Liver (tissue), 10 donors: ENCODE measurements at places on chromosomes 1 and 21.

DNA sequence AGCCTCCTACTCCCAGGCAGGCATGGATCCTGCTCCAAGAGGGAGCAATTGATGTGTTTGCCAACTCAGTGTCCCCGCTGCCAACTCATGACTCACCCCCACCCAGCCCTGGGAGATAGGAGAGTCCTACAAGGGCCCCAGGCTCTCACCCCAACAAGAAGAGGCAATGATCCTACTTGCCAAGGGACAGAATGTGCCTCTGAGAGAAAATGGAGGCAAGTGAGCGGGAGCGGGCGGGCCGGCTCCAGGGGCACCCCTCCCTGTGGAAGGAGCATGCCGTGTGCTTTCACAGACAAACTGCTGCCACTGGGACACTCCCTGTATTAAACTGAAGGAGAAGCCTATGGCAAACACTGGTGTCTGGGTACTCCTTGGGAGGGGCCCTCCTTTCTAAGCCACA, 16.7 kb downstream of the PKP1 start:
- H3K4me3 ChIP-seq, result no peak overlapping the region
- no peak for DNase-seq
- H3K27ac ChIP-seq, result no peak overlapping the region
- no peaks in the 10 kb centered on the region for H3K27me3 ChIP-seq

DNA sequence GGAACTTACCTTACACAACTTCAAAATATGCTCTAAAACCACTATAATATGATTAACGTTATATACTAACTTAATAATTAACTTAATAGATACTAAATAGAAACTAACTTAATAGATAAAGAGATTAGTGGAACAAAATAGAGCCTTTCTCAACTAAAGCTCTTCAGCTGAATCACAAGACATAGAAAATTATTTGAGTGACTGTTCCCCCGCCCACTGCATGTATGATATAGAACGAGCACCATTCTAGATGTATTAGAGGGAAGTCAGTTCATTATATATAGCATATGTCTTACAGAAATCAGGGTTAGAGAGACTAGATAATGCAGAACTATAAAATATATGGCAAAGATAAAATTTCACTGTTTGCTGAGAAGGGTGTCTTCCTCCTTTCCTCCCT, 16.3 kb downstream of the LYPLAL1 start:
- H3K27ac ChIP-seq, result peak overlapping the region; percentile 84
- H3K4me1 ChIP-seq, result peaks cover 16% of the 10 kb centered on the region
- no peak overlapping the region for H3K4me3 ChIP-seq
- H3K27me3 ChIP-seq, result no peaks in the 10 kb centered on the region
- peaks cover 4% of the 10 kb centered on the region for H3K36me3 ChIP-seq

DNA sequence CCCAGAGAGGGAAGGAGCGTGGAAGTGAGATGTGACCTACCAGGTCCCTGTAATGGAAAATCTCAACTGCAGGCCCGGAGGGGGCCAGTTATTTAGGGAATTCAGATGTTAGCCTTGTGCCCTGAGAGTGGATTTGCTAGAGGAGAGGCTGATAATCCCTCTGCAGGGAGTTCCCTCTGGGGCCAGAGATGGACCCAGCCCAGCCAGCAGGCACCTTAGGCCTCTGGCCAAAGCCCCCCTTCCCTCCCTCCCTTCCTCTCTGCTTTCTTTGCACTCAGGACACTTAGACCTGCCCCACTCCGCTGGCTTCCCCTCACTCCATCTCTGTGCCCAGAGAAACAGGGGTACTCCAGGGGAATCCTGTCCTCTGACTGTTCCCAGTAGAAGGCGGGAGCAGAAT, 1.5 kb upstream of the ATP1A2 start:
- H3K27ac ChIP-seq, result no peak overlapping the region
- no peak overlapping the region for H3K4me3 ChIP-seq
- H3K4me1 ChIP-seq, result no peaks in the 10 kb centered on the region
- H3K27me3 ChIP-seq, result peaks cover 2% of the 10 kb centered on the region

DNA sequence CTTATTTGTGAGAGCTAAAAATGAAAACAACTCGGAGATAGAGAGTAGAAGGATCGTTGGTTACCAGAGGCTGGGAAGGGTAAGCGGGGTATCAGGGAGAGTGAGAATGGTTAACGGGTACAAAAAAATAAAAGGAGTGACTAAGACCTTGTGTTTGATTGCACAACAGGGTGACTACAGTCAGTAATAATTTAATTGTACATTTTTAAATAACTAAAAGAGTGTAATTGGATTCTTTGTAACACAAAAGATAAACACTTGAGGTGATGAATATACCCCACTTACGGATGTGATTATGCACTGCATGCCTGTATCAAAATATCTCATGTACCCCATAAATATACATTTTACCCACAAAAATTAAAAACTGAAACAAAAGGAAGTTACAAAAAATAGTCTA, 29.4 kb downstream of the FOXJ3 start:
- no peaks in the 10 kb centered on the region for H3K4me1 ChIP-seq
- no peak overlapping the region for H3K27ac ChIP-seq
- no peaks in the 10 kb centered on the region for H3K27me3 ChIP-seq

DNA sequence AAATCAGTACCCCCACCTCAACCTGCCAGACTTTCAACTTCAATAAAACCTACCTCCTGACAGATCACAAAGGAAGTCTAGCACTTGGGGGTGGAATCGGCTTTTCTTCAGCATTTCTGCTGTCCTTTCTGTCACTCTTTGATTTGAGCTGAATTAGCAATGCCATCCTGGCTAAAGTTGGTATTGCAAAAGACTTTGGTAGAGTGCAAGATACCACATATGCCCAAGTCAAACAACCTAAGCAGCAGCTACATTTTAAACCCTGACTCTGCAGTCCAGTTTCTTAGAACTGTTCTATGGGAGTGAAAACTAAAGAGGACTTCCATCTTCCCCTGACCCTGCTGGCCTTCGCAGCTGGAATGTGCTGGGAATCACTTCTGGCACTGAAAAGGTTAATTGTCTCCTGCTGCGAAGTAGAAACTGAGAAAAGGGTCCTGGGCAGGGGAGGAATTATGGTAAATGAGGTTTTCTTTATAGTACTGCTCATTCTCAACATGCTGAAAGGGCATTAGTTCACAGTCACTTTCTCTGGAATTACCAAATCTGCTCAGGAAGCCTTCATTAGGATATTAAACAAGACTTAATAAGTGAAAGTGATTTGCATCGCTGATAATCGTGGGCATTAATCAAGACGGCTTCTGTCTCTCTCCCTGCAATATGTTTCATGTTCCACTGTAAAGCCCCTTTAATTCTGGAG, 126.2 kb upstream of the SMYD2 start:
- no peaks in the 10 kb centered on the region for H3K36me3 ChIP-seq
- DNase-seq, result no peak
- no peak overlapping the region for H3K27ac ChIP-seq
- no peaks in the 10 kb centered on the region for H3K27me3 ChIP-seq
- peaks cover 4% of the 10 kb centered on the region for H3K4me1 ChIP-seq

DNA sequence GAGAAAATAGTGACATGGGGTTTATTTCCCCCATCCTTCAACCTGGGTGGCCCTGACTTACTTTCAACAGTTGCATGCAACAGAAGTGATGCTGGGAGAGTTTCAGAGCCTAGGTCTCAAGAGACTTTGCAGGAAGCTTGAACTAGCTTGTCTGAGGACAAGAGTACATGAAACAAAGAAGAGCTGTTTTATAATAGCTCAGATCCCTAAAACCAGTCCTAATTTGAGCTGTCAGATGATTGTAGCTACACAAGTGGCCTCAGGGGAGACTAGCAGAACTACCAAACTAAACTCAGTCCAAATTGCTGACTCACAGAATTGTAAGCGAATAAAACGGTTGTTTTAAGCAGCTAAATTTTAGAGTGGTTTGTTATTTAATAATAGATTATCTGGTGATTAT, 17.1 kb downstream of the RC3H1 start:
- no peak overlapping the region for H3K27ac ChIP-seq
- DNase-seq, result no peak
- no peaks in the 10 kb centered on the region for H3K36me3 ChIP-seq

DNA sequence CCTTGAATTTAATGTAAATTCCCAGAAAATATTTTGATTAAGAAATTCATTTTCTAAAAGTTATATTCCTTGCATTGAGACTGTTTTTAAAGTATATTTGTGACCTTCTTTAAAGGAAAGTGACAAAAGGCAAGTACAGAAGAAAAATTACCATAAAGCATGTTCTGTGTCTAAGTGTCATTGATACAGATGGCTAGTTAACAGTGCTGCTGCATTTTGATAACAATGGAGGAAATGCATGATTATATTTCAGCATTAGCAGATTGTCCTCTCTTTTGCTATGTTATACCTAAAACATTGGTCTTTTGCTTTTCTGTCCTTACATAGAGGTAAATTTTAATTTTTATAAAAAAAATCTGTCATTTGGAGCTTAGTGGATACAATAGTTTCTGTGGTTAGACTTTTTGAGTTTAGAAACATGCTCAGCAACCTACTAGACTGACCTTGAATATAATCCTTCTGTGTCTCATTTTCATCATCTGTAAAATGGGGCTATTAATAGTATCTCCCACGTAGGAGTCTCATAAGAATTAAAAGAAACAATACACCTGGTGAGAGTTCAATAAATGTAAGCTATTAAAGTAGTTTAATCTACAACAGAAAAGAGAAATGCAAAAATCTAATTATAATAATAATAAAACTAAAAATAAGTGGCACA, 51.1 kb upstream of the RGS21 start:
- no peak overlapping the region for H3K27ac ChIP-seq
- no peaks in the 10 kb centered on the region for H3K4me1 ChIP-seq
- H3K27me3 ChIP-seq, result no peaks in the 10 kb centered on the region
- H3K36me3 ChIP-seq, result no peaks in the 10 kb centered on the region

DNA sequence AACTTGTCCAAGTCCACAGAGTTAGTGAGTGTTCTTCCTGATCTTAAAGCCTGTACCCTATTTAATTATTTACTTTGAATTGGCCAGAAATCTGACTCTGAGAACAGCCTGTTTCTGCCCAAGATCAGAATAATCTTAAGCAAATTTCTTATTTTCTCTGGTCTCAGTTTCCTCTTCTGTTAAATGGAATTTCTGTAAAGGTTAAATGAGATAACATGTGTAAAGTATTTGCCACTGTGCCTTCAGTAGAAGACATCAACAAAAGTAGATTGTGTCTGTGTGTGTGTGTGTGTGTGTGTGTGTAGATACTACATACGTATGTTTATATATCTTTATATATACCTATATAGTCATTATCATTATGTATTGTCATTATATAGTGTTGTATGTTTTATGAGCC, 124.2 kb upstream of the FGGY start:
- H3K36me3 ChIP-seq, result no peaks in the 10 kb centered on the region
- no peaks in the 10 kb centered on the region for H3K27me3 ChIP-seq
- H3K4me1 ChIP-seq, result no peaks in the 10 kb centered on the region
- DNase-seq, result no peak
- H3K4me3 ChIP-seq, result no peak overlapping the region

GRCh38 chr1:228897901-228898300, 162.6 kb downstream of the RHOU start:
- no peak overlapping the region for H3K27ac ChIP-seq
- H3K36me3 ChIP-seq, result no peaks in the 10 kb centered on the region
- no peaks in the 10 kb centered on the region for H3K27me3 ChIP-seq

- no peak overlapping the region for H3K4me3 ChIP-seq
- no peaks in the 10 kb centered on the region for H3K36me3 ChIP-seq
- H3K27me3 ChIP-seq, result no peaks in the 10 kb centered on the region
- DNase-seq, result no peak
Measured at GRCh38 chr1:64493831-64494230, 23.9 kb downstream of the CACHD1 start.

DNA sequence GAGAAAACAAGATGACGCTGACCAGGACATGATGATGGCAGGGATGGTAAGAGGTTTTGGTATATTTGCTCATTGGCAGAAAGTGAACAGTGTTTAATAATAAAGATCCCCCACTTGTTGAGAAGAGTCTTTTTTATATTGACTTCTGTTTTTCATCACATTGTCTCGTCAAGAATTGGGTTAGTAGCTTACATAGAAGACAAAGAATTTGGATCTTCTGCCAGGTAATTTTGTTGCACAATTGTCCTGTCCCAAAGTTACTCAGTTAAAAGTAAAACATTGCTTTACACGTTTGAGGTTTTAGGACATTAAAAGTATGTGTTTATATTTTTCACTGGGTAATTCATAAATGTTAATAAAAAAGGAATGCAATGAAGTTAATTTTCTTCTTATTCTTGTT, 48.3 kb upstream of the LAMC2 start:
- H3K4me1 ChIP-seq, result peaks cover 5% of the 10 kb centered on the region
- no peak for DNase-seq
- peaks cover 43% of the 10 kb centered on the region for H3K36me3 ChIP-seq
- no peaks in the 10 kb centered on the region for H3K27me3 ChIP-seq

- H3K36me3 ChIP-seq, result no peaks in the 10 kb centered on the region
- no peak overlapping the region for H3K27ac ChIP-seq
- DNase-seq, result no peak
- H3K4me3 ChIP-seq, result no peak overlapping the region
- H3K27me3 ChIP-seq, result no peaks in the 10 kb centered on the region
Measured at GRCh38 chr1:203593723-203594122, 32.9 kb upstream of the ATP2B4 start.

DNA sequence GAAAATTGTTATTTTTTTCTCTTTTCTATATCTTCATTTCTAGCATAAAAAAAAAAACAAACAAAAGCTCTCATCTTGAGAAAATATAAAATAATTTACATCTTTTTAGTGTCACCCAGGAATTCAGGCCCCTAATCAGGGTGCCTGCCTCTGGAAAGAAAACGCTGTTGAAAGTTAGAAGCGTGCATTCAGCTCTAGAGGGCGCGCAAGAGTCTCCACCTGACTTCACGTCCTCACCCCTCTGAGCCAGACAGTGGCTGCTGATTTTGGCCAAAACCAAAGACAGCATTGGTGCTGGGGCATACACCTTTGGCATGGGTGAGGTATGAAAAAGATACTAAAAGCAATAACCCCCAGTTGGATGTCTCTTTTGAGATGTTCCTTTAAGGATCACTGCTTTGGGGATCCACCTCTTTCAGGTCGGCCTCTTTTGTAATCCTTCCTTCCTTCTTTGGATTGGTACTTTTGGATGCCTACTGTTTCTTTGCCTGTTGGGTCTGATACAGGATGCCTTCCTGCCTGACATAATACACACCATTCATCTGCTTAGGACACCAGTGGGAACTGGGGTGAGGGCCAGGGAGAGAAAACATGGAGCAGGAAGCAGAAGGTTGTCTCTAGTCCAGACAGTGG, 77.6 kb upstream of the CHRM3 start:
- DNase-seq, result peak; percentile 41
- no peaks in the 10 kb centered on the region for H3K27me3 ChIP-seq
- no peak overlapping the region for H3K4me3 ChIP-seq

DNA sequence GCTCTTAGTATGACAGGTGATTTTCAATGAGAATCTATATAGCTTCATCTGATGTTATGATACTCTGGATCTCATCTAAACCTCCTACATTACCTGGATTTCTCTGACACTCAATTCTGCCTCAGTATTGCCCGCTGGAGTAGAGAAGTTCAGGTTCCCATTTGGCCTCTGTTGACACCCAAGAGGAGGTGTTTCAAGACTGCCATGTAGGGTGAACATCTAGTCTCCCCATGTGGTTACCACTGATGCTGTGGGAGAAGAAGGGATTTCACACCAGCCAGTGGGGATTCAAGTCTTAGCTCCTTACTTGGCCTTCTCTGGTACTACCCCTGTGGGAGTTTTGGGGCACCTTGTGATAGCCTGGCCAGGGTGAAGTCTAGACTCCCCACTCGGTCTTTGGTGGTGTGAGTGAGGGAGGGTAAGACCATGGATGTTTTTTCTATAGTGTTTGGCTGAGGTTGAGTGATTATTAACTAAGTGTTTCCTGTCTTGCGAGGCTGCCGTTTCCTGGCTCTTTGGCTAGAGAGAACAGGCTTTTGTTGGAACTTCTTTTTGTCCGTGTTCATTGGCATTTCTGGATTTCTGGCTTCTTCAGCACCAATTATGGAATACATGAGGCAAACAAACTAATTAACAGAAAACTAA, 90.7 kb downstream of the RHOU start:
- peaks cover 2% of the 10 kb centered on the region for H3K4me1 ChIP-seq
- no peaks in the 10 kb centered on the region for H3K36me3 ChIP-seq
- no peak overlapping the region for H3K4me3 ChIP-seq
- H3K27ac ChIP-seq, result no peak overlapping the region
- H3K27me3 ChIP-seq, result no peaks in the 10 kb centered on the region
